ENCODE measurements at places on chromosomes 1 and 21.

DNA sequence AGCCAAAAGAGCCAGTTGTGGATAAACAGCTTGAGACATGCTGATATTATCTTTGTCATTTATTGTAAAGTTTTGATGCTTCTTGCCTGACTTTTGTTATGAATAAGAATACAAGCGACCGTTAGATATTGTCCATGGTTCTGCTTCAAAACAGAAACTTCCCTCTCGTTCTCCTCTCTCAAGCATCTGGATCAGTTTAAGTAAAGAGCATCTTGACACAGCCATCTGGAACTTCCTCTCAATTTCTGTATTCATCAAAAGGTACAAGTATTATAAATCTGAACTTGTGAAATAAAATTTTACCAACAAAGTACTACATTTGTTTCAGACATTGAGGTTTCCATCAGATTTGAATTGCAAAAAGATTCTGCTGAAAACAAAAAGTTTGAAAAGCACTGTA is 36.4 kb upstream of the CLDN14 start:
- no peak for DNase-seq

DNA sequence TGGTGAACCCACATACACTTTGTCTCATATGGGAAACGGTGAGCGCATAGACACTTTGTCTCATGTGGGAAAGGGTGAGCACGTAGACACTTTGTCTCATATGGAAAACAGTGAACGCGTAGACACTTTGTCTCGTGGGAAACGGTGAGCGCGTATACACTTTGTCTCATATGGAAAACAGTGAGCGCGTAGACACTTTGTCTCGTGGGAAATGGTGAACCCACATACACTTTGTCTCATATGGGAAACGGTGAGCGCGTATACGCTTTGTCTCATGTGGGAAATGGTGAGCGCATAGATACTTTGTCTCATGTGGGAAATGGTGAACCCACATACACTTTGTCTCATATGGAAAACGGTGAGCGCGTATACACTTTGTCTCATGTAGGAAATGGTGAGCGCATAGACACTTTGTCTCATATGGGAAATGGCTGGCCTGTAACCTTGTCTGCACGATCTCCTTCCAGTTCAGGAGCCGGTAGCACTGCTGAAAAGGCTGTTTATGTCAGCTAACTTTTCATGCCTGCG is 50.7 kb upstream of the TRAPPC10 start:
- DNase-seq = no peak

DNA sequence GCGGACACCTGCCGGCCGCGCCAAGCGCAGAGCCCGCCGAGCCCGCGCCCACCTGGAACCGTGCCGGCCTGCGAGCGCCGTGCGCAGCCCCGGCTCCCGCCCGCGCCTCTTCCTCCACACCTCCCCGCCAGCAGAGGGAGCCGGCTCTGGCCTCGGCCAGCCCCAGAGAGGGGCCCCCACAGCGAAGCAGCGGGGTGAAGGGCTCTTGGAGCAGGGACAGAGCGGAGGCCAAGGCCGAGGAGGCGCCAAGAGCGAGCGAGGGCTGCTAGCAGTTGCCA is 50.1 kb upstream of the KRTAP19-8 start:
- no peak for DNase-seq

- no peak for DNase-seq
These were observed 9.2 kb downstream of the C1orf198 start for GRCh38 chr1:230858918-230859729.

DNA sequence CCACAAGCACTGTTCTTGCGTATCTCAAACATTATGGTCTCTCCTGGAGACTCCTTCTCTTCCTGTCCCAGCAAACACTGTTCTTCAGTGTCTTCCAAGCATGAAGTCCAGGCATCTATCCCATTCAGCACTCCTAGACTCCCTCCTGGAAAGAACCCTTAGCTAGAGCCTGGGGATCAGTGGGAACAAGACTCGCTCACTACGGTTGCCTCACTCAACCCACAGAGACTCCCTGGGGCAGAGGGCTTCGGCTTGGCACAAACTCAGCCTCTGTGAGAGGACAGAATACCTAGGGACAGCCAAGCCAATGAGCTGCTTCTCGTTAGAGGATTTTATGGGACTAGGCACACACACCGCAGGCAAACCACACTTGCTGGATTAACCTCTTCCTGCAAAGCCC is 86.5 kb upstream of the IPO9 start:
- no peak for DNase-seq

DNA sequence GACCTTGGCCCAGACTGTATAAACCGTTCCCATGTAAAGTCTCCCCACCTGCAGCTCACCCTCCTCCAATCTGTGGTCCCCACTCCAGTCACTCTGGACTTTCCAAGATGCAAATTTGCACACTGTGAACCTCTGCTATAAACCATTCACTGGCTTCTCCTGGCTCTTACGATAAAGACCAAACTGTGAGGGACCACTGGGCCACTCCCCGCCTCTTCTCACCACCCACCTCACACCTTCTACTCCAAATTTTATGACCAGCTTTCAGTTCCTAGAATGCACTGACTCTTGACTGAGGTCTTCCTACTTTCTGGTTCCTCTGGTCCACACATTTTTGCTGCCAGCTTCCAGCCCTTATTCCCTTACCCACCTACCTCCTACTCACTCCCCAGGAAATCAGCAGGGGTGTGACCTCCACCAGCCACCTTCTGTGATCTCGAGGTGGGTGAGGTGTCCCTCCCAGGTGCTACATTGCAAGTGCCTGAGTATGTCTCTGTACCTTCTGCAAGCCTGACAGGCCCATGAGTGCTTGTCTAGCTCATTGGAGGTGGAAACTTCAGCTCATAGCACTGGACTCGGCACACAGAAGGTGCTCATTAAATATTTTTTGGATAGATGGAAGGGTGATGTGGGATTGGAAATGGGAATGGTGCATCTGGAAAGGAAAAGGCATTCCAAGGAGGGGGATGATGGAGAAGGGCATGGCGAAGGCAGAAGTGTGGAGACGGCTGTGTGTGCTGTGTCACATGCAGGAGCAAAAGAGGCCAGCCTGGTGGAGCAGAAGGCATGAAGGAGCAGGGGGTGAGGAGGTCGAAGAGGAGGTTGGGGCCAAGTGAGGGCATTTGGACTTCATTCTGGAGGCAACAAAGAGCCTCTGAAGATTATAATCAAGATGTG is 15.6 kb upstream of the CSF1 start:
- no peak for DNase-seq

- no peak for DNase-seq
These were observed 161.8 kb downstream of the PGBD5 start for GRCh38 chr1:230264342-230264741.

DNA sequence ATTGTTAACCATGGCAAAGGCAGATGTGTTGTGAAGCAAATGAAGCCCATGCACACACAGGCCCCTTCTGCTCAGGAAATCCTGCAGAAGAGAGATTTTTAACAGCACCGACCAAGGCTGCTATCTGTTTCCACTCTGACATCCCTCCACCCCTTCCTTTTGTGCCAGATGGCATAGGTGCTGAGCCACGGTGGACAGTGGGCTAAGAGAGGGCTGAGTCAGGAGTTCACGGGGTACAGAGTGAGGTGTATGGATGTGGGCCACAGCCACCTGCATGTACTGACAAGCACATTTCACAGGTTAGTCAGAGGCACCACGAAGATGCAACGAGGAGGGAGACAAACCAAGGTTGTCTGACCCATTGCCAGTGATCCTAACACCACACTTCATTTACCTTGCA is 9.5 kb downstream of the RSPH1 start:
- DNase-seq = no peak

DNA sequence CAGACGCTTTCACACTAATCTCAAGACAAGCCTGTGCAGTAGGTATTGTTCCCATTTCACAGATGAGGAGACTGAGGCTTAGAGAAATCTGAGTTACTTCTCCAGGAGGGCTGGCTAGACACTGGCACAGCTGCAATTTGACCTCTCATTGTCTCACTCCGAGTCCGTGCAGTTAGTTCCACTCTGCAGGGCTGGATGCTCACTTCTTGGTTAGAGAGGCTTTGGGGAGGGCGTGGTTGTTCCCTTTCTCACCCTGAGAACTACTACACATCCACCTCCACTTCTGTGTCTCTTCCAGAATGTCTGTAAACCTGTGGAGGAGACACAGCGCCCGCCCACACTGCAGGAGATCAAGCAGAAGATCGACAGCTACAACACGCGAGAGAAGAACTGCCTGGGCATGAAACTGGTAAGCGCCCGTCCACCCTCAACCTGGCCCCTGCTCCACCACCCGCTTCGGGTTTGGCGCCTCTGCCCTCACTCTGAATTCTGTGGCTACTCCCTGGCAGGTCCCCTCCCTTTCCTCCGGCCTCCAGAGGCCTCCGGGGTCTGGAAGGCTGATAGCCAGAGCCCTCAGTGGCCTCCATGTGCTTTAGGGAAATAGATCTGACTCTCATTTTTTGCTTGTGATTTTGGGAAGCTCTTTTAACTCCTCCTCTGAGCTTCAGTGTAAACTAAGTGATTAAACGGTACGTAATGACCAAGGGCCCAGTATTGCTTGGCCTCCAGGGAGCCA is 29.1 kb downstream of the EIF2D start:
- DNase-seq = no peak

DNA sequence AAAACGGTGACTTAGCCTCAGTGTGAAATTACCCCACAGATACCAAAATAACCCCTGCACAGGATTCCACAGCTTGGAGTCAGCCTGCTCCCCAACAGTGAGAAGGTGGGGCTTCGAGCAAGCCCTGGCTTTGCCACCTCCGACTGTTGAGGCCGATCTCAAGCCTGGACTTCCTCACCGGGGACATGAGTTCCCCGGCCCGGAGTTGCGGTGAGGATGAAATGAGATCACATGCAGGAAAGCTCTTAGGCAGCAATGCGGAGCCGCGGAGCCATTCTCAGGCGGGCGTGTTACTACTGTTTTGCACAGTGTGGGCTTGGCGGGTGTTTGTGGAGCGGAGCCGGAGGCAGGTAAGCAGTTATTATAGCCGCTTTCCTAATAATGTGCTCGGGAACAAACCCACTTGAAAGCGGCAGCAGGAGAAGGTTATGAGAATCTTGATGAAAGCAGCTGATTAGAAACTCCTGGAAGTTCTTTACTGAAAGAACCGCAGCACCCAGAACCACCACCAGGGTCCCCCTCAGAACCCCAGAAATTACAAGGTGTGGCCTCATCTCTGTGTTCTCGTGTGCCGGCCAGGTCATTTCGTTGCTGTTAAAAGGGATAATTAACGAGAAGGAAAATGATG is 3.9 kb upstream of the CLSTN1 start:
- no peak for DNase-seq

DNA sequence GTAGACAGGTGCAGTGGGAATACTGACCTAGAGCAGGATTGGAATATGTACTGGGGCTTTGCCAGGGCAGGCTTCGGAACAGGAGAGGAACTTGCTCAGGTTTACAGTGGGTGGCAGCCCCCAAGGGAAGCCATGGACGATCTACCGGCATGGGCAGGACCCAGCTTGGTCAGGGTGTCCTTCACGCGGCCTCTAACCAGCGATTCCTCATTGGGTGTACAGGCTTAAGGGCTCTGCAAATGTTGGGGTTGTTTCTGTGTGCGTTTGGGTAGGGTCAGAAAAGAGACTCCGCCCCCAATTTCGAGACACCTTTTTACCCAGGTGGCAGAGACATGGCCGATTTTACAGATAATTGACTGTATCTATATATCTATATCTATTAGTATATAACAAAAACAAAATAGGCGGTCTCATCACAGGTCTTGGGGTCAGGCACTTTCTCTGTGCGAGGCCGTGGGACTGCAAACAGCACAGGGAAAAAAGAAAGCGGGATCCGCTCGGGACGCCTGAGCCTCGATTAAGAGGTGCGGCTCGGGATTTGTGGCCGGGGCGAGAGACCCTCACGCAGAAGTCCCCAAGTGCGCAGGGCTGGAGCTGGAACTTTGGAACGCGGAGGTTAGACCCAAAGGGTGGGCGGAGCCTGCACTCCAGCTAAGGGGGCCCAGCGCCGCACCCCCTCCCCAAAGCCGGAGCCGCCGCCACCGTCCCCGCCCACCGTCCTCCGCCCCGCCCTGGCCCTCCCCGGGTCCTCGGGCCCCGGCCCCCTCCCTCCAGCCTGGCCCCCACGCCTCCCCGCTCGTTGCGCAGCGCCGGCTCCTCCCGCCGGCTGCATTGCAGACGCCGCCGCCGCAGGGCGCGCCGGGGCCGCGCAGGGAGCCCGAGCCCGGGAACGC is 67.5 kb upstream of the VAMP3 start:
- DNase-seq = no peak

- no peak for DNase-seq
These were observed at the start of gene ARHGEF10L for GRCh38 chr1:17539477-17540254. ARHGEF10L (plus strand) TSS chr1:17539698; CDS start chr1:17580596, 40,898 bp downstream.

DNA sequence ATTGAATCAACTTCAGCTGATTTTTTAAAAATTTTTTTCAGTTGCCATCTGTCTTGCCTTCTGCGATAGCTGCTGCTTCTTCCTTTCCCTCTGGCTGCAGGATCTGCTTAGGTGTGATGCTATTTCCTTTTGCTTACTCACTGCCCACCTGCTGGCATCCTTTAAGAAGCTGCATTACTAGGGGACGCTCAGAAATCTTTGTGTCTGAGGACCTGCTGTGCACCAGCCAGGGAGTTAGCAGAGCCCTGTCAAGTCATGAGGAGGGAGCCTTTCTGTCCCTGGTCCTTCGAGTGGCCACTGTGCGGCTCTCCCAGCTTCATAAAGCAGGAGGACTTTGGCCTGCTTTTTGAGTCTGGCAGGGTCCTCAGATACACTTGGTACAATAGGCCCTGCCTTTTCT is 327.8 kb downstream of the USH2A start:
- DNase-seq = no peak

DNA sequence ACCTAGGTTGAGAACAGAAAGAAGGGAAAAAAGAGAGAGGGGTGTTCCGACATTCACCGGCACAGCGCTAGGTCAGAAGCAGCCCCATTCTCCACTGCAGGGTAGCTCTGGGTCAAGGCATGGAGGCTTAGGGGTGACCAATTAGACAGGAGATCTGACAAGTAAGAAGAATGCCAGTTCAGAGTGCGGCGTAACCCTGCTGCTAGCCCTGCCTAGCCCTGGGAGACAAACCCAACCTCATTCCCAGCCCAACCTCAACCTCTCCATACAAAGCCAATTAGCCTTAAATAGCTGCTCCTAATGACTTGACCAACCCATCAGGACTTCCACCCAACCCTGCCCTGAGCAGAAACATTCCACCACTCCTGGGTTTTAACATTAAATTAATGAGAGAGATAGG is 3.4 kb downstream of the PRELP start:
- DNase-seq = no peak

GRCh38 chr21:34086887-34087306 is 13.5 kb downstream of the MRPS6 start:
- DNase-seq = no peak

DNA sequence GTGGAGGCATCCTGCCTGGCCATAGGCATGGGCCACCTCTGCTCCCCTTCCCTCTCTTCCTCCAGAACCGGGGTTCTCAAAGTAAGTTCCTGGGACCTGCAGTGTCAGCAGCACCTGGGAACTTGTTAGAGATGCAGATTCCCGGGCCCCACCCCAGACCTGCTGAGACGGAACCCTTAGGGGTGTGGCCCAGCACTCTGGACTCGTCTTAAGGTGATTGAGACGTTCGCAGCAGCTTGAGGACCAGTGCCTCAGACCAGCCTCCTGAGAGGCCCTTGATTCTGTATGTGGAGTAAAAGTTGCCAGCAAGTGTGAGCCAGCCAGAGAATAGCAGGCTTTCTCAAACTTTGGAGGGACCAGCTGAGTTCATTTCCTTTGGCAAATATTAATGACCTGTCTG is 14.2 kb downstream of the COQ8A start:
- DNase-seq = no peak
